ENCODE measurements at places on chromosomes 1 and 21.

GRCh38 chr1:35633547-35633946, 7.8 kb downstream of the PSMB2 start:
- DNase-seq, result no peak

DNA sequence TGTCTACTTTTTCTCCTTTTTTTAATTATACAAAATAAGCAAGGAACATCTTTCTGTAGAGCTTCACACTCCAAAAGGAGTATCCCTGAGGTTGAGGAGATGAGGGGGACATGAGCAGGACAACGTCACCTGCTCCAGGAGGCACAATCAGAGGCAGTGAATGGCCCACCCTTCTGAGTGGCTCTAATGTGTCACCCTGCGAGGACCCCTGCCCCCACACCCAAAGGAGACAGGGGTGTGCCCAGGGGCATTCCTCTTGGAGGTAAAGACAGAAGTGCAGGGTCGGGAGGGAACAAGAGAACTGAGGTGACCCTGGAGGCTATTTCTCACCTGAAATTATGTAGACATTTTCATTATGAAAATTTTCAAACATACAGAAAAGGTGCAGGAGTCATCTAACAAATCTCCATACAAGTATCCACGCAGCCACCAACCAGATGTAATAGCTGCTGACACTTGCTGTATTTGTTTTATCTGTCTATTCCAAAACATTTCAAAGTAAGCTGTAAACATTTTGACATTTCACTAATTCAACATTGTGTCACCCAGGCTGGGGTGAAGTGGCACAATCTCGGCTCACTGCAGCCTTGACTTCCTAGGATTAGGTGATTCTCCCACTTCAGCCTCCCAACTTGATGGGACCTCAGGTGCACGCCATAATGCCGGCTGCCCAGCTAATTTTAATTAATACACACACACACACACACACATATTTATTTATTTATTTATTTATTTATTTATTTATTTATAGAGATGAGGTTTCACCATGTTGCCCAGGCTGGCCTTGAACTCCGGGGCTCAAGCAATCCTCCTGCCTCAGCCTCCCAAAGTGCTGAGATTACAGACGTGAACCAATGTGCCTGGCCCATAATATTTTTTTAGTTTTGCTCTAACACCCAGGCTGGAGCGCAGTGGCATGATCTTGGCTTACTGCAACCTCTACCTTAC, 70.7 kb downstream of the RUNX3 start:
- no peak for DNase-seq

GRCh38 chr1:151147665-151148064, 1.2 kb upstream of the SEMA6C start:
- DNase-seq, result no peak

DNA sequence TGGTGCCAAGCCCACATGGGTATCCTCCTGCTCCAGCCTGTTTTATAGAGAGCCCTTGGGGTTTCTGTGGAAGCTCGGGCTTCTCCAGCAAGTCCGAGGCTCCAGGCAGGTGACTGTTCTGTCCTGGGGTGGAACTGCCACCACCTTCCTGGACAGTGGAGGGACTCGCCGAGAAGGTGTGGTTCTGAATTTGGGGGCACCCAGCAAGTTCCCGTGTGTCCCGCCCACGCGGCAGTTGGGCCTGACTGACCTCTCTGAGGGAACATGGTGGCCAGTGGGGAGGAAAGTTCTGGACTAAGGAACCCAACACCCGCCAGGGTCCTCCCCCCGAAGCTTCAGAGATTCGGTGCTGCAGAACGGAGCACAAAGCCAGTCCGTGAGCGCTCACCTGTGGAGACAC, 158.1 kb upstream of the C1orf174 start:
- DNase-seq, result no peak

- DNase-seq, result no peak
Measured at GRCh38 chr21:35351434-35351833, 302.3 kb upstream of the RUNX1 start.

DNA sequence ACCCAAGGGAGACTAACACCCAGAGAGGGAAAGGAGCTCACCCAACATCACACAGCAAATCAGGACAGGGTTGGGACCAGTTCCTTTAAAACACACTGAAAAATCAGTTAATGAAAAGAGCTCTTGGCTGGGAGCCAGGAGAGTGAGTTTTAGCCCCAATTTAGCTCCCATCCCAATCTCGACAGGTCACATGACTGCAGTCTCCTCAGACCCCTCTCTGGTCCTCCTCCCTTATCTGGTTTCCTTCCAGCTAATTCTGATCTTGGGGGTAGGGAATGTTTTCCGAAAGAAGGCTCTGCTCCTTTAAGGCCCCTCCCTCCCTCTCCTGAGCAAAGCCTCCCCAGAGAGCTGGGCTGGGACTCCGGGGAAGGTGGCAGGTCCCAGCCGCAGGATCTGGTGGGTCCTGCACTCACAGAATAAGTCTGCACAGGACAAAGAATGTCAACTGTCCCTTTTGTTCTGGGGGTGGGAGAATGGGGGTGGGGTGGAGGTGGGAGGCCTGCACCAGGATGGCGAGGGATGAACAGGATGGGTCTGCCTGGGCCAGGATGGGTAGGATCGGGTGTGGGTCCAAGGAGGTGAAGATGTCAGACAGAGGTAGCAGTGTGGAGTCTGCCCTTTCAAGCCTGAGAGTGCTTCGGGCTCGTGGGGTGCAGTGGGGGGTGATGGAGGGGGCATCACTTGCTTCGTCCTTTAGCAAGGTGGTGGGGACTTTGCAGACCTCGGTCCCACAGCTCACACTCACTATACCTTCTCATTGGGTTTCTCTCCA, 57.3 kb upstream of the SSBP3 start:
- DNase-seq, result no peak

DNA sequence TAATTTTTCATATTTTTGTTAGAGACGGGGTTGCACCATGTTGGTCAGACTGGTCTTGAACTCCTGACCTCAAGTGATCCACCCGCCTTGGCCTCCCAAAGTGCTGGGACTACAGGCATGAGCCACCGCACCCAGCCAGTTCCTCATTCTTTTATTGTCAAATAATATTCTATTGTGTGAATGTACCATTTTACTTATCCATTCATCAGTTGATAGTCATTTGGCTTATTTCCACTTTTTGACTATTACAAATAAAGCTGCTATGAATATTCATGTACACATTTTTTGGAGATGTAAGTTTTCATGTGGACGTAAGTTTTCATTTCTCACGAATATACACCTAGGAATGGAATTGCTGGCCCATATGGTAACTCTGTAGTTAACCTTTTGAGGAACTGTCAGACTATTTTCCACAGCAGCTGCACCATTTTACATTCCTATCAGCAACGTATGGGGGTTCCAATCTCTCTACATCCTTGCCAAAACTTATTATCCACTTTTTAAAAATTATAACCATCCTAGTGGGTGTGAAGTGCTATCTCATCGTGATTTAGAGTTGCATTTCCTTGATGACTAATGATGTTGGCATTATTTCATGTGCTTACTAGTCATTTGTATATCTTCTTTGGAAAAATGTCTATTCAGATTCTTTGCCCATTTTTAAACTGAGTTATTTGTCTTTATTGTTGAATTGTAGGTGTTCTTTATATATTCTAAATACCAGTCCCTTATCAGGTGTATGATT, 12.7 kb downstream of the PACC1 start:
- DNase-seq, result no peak

DNA sequence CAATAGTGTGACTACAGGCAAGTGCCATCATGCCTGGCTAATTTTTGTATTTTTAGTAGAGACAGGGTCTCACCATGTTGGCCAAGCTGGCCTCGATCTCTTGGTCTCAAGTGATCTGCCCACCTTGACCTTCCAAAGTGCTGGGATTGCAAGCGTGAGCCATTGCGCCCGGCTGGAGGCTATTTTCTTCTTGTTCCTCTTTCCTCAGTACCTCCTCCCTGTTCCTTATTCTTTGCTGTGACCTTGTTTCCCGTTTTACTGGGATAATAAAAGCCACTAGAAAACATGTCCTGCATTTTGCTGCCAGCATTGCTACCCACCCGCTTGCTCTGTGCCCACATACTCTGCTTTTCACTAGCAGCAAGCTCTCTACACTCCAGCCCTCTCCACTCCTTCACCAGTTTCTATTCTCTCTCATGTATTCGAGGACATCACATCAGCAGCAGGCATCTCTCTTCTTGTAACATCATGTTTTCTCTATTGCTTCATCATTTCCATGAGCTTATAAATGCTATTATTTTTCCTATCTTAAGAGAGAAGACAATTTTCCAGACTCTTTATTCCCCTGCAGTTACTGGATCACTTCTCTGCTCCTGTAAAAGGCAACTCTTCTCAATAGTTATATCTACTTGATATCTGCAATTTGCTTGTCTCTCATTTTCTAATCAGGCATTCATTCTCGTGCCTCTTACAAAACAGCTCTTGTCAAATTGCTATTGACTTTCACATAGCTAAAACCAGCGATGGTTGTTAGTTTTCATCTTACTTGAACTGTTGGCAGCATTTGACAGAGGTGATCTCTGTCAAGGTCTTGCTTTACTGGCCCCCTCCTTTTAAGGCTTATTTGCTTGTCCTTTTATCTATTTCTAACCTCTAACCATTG, 34.5 kb upstream of the C21orf91 start:
- no peak for DNase-seq

- no peak for DNase-seq
Measured at GRCh38 chr1:153801028-153801625, 25.9 kb downstream of the SLC27A3 start.

GRCh38 chr21:15172963-15173362, 108.2 kb upstream of the NRIP1 start:
- DNase-seq, result no peak
